ENCODE measurements at places on chromosomes 7 and 10.

DNA sequence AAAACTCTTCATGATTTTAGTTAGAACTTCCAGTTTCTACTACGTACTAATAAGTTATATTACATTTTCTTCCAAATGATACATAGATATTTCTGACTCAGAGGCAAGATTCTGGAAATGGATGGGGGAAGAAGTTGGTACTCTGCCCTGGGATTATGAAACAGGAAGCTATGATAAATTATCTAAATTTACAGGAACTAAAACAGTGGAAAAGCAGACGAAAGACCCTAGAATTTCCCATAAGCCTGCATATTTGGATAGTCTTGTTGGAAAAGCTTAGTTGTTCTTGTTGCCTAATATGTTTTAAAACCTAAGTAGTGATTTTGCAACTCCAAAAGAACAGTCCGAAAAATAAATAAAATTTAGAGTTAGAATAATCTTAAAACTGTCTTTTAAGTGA lies 21.8 kb downstream of the CFAP69 start:
- DNase-seq, result no peak

- DNase-seq, result no peak
Observed at GRCh38 chr7:96127746-96128145, 194.2 kb downstream of the SLC25A13 start.

DNA sequence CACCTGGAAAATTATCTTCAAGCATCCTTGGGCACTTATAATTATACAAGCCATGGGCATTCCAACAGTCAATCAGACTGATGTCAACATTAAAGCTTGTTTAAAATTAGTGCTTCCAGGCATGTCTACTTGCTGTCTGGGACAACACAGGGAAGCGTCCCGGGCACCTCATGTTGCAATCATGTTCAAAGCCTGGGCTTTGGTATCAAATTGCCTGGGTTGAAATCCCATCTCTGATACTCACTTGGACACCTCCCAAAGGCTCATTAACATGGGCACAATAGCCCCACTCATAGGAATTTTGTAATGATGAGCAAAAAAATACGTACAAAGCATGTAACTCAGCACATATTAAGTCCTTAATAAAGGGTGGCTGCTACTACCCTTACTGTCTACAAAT lies 14.4 kb downstream of the AIFM2 start:
- no peak for DNase-seq

GRCh38 chr7:127525866-127526480 lies 59.4 kb downstream of the GCC1 start:
- no peak for DNase-seq
